Stimulated activated CD4-positive, alpha-beta T cell treated with anti-CD3 and anti-CD28 coated beads, Interleukin-15, amount 100 ng/mL, for 1 hour (primary cell): ENCODE measurements at places on chromosomes 11 and 22.

DNA sequence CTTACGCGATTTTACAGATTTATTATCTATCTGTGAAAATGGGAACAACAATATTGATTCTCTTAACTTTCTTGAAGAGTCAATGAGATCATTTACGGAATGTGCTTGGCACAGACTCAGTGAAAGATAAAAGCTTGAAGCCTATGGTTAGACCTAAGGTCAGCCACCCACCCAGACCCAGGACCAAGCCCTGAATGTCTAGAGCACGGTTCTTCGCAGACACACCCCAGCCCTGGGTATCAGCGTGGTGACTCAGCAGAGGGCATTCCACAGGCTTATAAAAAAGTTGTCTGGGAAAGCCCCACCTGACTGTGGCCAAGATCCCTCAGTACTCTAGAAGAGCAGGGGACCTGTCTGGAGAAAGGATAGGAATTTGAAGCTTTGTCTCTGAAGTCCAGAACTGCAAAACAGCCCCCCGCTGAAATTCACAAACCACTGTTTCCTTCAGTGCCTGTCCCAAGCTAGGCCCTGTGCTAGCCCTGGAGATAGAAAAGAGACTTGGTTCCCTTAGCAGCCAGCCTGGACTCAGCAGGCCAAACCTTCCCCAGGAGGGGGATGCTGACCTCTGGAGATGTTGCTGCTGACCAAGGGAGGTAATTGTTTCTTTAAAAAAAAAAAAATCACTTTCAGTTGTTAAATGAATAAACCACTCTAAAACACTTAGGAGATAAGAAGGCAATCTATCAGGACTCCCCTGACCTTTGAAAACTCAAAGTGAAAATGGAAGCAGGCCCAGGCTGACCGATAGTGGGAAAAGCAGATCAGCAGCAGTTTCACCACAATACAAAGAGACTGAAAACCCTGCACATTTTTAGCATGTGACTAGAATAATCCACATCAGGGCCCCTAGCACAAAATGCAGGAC lies 114.0 kb downstream of the ABTB2 start:
- no peak for DNase-seq

- no peak for DNase-seq
Observed at GRCh38 chr22:21677606-21678443, 12.0 kb downstream of the PPIL2 start.

DNA sequence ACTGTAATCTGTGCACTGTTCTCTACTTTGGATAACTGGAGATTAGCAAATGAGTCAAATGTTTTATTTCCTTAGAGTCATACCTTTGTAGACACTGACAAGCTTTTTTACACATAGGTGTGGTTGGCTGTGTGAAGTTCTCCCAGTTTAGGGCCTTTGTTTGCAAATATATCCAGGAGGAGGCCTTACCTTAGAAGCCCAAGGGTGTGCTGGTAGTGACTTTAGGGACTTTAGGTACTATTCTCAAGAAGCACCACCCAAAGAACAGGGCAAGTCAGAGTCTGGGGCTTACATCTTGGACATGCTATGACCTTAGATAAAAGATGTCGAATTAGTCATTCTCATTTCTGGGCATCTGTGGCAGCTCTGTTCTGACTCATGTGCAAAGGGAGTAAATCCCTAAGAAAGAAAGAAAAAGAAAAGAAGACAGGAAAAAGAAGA lies 4.8 kb upstream of the FAR1 start:
- no peak for DNase-seq

GRCh38 chr11:115924744-115925567 lies 420.7 kb upstream of the CADM1 start:
- no peak for DNase-seq
